ENCODE measurements at places on chromosomes 1 and 21.

DNA sequence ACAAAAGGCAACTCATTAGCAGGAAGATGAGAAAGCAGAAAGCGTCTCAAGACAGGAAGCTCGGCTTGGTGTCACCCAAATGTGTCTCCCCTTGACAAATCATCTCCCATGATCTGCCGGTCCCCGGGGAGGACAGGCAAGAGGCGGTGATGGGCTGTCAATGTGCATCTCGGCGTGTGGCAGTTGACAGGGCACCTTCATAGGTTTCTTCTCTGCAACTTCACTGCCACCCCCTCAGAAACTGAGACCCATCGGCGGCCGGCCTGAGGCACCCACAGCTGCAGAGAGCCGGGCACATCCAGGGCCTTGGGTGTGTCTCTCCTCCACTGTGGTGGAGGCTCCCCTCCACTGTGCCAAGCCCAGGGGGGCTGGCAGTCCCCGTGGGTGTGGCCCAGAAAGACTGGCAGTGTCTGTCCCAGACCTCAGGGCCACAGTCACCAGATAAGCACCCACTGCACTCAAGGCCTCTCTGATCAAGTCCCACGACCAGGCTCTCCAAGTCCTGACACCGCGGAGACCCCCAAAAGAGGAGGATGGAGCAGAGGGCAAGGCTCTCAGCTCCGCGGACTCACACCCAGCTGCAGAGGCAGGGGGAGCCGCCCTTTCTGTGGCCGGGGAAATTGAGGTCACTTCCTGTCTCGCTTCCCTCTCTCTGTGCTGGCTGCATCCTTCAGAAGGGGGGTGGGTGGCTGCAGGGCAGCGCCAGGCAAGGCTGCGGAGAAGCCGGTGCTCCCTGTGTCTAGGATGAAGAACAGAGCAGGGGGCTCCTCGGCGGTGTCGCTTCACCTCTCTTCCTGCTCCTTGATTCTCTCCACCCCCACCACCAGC lies 39.6 kb upstream of the LBR start:
- peak; percentile 70 for DNase-seq

GRCh38 chr1:21931171-21932093 lies 5.7 kb downstream of the HSPG2 start:
- DNase-seq = no peak

GRCh38 chr1:161359291-161359690 lies 8.4 kb downstream of the CFAP126 start:
- DNase-seq = no peak

DNA sequence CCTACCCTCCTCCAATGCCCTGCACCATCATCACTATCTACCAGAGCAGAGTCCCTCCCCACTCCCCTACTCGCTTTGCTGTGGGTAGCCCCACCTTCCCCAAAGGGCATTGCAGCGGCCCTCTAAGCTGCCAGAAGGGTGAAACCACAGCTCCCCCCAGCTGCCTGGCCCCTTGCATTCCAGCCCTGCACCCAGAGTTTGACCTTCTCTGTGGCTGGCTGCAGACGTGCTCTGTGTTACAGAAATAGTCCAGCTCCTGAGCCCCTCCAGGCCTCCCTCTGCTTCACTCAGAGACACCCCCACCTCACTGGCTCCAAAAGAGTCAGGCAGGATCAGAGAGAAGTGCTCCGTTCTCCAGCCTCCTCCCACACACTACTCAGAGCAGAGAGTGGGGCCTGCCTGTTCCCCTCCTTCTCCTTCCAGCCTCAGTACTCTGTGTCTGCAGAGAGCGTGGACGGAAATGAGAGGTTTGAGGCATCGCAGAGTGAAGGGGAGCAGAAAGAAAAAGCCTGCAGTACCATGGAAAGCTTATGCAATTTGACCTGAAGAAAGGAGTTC lies 63.2 kb downstream of the PLEKHA6 start:
- DNase-seq = no peak

DNA sequence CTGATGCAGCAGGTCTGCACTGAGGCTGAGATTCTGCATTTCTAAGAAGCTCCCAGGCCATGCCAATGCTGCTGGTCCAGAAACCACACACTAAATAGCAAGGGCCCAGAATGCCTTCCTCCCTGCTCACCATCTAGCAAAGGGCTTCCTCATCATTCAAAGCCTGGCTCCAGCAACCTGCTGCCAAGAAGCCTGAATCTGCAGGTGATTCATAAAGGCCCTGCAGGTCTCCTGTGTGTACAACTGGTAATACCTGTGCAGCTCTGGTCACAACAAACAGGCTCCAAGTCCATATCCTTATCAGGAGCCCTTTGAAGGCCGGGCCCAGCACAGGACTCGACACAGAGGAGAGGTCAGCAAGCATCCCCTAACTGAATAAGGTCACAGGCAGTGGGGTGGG lies 26.7 kb downstream of the GLIS1 start:
- no peak for DNase-seq

GRCh38 chr1:112805155-112805853 lies 90.2 kb upstream of the PPM1J start:
- DNase-seq = no peak

DNA sequence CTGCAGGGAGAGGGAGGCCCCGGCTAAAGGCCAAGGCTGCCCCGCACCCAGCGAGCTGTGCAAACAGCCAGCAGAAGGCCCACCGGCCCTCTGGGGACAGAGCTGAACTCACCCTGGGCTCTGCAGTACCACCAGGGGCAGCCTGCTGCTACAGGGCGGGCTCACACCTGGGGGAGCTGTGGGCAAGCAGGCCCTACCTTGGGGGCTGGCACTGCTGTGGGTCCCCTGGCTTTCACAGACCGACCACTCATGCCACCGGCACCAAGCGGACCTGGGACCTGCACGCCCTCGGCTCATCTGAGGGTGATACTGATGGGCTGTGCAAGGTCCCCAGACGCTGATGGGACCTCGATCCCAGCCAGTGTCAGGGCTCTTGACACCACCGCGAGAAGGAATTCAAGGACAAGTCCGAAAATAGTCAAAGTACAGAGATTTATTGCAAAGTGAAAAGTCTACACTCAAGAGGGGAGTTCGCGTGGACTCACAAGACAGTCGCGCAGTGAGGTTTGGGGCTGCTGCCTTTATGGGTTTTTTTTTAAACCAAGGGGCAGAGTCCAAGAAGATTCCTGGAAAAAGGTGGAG lies 61.0 kb upstream of the ADARB1 start:
- DNase-seq = no peak

GRCh38 chr1:75234562-75234961 lies 100.4 kb downstream of the LHX8 start:
- DNase-seq = no peak

DNA sequence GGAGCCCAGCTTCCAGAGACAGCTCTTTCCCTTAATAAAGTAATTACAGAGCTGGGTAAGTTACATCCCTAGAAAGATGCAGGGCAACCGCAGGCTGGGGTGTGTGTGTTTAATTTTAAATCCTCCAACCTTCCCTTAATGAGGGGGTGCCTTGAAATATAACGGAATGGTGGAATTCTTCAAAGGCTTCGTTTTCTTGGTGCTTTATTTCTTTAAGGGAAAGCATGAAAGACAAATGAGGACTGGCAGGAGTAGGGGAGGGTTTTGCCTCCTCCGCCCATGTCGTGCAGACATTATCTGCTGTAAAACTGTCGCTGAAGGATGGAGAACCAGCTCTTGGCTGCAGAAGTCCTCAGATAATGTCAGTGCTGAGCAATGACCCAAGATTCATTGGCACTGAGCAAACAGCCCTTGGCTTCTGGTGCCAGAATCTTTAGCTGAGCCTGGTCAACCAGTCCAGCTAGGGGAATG lies 15.5 kb downstream of the SLC6A17 start:
- no peak for DNase-seq

DNA sequence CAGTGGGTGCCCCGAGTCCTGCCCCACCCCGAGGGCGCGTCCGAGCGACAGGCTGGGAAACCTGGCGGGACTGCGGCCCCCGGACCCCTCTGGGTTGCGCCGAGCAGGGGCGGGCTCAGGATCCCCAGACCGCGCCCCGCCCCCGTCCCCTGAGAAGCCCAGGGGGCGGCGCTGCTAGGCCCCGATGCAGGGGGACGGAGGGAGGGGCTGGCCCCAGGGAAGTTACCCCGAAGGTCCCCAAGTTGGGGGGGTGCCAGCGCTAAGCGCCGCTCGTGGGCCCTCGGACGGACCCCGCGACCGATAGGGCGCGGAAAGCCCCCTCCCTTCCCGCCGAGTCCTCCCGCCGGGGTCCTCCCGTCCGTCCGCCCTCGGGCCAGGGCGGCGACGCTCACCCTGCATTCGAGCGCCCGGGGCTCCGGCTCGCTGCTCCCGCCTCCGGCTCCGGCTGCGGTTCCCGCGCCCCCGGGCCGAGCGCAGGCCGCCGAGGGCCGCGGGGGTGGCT lies 414 bp downstream of the GPR153 start:
- no peak for DNase-seq

- DNase-seq = no peak
These were observed 142.3 kb upstream of the KCNE2 start for GRCh38 chr21:34221331-34222030.

- peak; percentile 18 for DNase-seq
These were observed 52.9 kb upstream of the CD46 start for GRCh38 chr1:207698822-207699483.

All from activated CD4-positive, alpha-beta T cell treated with anti-CD3 and anti-CD28 coated beads, Interleukin-2, amount 50 U/mL, for 4 hours (primary cell).